ENCODE measurements at places on chromosomes 2 and 18. TPM values are rescaled to one million over a fixed set of nuclear protein-coding genes. Genes with fewer than 3 reads are reported as not detected.

The GULP1 gene
- 12.6 TPM for total RNA-seq

The LCT gene
- not detected for total RNA-seq

The KCNJ3 gene
- total RNA-seq = 0.09 TPM

The INPP1 gene
- total RNA-seq = 12.8 TPM

The TEX44 gene
- not detected for total RNA-seq

The BMP10 gene
- total RNA-seq = not detected

The FAM136A gene
- total RNA-seq = 16.9 TPM

The NEB gene
- 0.12 TPM for total RNA-seq

The KCNG2 gene
- 2.2 TPM for total RNA-seq

The RAB6C gene
- total RNA-seq = not detected

The EIF4E2 gene
- 43.6 TPM for total RNA-seq

The ACMSD gene
- total RNA-seq = not detected

The FSHR gene
- not detected for total RNA-seq

The NEU2 gene
- not detected for total RNA-seq

The FASTKD2 gene
- total RNA-seq = 17.2 TPM

The DNER gene
- total RNA-seq = 0.58 TPM

The REG1A gene
- not detected for total RNA-seq

The AQP12B gene
- not detected for total RNA-seq
